Aorta (tissue), 5 donors: ENCODE measurements at places on chromosomes 2 and 18. TPM values are rescaled to one million over a fixed set of nuclear protein-coding genes. Genes with fewer than 3 reads are reported as not detected.

DNA sequence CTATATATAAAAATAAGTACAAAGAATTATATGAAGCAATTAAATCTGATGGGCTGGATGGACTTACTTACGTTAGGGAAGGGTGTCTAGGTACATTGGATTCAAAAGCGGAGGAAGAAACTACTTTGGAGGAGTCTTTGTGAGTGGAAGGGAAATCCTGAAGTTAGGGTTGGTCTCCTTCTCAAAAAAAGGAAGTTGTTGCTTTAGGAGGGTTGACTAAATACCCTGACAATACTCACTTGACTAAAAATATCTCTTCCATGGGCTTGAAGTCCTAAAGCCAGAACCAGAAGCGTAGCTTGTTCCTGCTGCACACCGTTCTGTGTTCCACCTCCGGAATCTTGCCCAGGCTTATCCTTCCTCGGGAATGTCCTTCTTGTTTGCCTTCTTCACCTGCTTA lies 143.3 kb upstream of the ZEB2 start:
- DNase-seq = no peak

DNA sequence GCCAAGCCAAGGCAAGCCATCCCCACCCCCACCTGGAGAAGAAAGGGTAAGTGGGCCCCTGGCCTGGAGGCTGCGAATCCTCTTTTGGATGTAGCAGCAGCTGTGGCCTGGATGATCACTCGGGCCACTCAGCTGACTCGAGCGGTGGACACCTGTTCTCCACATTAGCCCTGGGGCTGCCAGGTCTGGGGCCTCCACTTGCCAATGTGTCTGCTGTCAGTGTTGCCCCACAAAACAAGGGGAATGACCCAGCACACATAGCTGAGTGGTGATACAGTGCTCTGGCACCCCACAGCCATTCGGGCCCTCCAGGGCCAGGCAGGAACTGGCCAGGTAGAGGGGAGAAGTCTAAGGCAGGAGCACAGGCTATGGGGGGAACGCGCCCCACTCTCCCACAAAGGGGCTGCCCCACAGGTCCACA lies 2.6 kb downstream of the STK25 start:
- no peak for DNase-seq

- DNase-seq = no peak
Observed at GRCh38 chr2:228581731-228582130, 400.2 kb upstream of the SPHKAP start.

DNA sequence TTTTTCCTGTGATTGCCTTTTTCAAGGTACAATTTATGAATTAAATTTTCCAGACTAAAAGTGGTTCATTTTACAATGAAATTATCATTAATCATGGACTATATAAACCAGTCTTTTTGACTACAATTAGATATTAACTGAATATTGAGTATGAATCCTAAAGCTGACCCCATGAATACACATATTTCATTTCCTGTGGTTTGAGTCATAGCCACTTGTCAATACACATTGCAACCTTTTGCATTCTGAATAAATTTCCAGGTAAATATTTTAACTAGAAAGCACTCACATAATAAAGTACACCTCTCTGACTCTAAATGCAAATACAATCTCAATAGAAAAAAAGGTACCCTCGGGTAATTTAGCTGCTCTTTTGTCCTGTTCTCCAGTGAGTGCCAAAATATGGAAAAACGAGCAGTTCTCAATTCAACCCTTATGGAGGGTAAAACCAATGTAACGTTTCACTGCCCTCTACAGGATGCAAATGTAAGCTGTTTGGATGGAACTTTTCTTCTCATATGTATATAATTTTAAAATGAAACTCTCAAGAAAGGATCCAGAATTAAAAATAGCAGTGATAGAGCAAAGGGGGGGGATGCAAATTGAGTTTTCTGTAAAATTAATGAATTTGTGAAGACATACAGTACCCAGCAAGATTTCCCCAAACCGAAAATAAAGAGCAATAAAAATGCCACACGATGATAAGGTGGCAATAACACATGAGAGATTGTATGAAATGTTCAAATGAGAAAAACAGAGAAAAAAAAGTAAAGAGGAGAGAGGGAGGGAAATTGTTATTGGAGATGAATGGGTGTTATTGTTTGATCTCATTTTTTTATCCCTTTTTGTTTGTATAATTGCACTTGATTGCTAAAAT lies 1795.7 kb upstream of the PIK3C3 start:
- DNase-seq = no peak

- no peak for DNase-seq
Observed at GRCh38 chr2:36805635-36806224, 109.2 kb downstream of the VIT start.

DNA sequence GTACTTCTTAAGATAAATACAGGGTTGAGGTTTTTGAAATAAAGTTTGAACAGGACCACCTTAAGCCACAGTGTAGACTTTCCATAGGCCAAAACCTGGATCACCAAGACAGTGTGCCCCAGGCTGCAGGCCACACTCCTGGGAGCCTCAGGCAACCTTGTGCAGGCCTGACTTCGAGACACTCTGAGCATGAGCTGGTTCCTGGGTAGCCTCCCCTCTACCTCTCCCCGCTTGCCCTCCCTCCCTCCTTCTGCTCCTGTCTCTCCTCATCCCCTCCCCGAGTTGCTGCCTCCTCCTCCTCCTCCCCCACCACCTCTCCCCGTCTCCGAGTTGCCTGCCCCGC lies 10.6 kb upstream of the PROC start:
- no peak for DNase-seq

- DNase-seq = no peak
Observed at GRCh38 chr2:234796045-234796591, 155.7 kb upstream of the SH3BP4 start.

DNA sequence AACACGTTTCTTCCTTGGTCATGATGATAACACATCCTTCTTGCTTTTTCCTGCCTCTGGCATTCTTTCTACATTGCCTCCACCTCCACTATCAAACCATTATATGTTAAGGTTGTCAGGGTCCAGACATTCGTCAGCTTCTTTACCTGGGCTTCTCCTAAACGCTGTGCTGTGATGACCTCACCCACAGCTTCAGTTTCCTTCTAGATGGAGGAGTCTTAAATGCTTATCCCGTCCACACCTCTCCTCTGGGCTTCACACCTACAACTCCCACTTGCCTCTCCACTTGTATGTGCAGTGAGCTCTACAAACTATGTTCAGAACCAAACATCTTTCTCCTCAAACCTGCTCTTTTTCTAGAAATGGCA lies 666 bp upstream of the STAT1 start:
- no peak for DNase-seq

DNA sequence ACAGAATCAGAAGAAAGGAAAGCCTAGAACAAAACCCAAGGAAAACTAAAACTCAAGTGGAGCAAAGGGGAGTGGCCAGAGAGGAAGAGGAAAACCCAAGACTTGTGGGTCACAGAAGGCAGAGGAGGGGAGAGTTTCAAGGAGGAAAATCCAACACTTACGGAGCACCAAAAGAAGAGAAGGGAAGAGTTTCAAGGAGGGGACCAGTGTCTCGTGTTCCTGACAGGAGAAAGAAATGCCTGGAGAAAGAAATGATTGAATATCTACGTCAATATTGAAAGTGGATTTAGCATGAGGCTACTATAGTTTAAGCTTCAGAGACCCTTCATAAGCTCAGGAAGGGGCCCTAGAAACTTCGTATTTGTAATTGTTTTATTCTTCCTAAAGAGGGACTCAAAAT lies 1.4 kb upstream of the MFSD6 start:
- no peak for DNase-seq

GRCh38 chr18:53689886-53690285 lies 534.6 kb downstream of the MBD2 start:
- no peak for DNase-seq

GRCh38 chr2:215626812-215627281 lies 191.0 kb upstream of the FN1 start:
- no peak for DNase-seq

DNA sequence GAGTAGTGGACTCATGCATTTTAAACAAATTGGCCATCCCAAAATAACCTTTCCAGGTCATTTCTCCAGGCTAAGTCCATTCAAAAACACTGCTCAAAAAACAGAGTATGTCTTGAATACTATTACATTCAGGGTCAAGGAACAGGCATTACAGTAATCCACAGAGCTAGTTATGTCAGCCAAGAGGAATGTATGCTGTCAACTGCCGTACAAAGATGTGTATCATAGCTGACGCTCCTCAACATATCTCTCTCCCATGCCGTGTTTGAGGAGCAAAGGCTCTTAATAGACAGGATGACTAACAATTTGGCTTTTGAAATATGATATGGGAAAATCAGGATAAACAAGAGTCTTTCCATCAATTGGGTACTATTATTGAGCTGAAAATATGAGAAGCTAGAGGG lies 68.8 kb upstream of the KCTD1 start:
- DNase-seq = no peak

DNA sequence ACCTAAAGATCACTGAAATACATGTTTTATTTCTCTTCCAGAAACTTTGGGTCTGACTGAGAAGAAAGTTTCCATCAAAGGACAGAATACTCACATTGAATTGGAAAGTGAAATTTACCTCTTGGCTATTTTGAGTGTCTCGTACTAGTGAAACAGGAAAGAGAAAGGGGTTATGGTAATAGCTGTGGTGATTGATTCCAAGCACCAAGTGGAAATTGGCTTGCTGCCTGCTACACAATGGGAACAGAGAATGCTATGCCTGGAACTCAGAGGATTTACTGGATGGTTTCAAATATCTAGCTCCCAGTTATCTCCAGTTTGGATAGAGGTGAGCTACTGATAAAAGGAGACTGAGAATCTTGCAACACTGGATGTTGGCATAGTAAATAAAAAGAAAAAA lies 492.8 kb upstream of the FSIP2 start:
- no peak for DNase-seq

DNA sequence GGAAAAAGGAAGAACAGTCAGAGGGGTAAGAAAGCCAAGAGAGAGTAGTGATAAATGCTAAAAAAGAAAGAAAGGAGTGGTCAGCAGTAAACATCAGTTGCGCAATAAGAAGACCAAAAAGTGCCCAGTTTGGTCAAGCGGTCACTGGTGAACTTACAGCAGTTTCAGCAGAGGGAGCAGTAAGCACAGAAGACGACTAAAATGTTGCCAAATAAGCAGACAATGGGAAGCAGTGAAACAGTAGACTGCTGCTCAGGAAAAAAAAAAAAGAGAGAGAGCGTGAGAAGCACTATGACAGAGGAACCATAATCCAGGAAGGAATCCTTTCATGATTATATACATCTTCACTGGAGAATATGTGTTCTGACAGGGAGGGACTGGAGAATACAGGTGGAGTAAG lies 45.8 kb downstream of the DNAJC10 start:
- DNase-seq = no peak

GRCh38 chr2:15388406-15389325 lies 172.5 kb downstream of the NBAS start:
- no peak for DNase-seq

DNA sequence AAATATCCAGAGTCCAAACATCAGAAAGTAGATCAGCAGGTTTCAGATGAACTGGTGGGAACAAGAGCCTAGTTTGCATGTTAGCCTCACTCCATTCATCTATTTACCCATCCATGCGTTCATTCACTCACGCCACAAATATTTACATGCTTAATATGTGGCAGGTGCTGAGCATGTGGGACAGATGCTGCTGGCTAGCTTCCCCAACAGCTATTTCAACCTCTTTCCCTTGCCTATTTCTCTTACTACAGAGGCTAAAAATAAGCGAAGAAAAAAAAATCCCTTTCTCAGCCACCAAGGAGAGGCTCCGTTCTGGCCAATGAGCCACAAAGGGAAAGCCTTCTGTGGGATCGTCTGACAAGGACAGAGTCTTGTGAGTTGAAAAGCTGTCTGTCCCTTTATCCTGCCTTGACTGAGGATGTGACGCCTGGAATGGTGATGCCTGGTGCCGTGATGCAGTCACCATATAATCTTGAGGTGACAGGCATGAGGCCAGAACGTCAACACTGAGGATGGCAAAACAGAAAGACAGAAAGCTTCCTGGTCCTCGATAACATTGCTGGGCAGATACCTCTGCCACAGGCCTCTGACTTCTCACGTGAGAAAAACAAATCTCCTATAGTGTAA lies 78.2 kb downstream of the KCTD1 start:
- DNase-seq = no peak

DNA sequence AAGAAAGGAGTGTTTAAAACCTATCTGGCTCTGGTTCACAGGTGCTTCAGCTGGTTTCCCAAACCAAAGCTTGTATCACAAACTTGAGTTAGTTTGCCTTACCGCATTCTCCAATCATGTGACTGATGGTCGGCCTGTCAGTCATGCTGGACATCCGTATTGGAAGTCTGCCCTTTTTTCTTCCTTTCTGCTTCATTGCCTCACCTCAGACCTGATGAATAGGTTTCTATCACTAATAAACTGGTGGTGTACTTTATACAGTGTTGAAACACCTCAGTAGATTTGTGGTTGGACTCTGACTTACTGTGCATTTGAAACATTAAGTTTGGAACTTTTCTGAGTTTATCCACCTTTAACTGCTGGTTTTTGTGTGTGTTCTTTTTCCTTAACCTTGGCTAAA lies 84.1 kb downstream of the R3HDM1 start:
- no peak for DNase-seq

- no peak for DNase-seq
Observed at GRCh38 chr2:196160101-196160500, 11.3 kb downstream of the STK17B start.

DNA sequence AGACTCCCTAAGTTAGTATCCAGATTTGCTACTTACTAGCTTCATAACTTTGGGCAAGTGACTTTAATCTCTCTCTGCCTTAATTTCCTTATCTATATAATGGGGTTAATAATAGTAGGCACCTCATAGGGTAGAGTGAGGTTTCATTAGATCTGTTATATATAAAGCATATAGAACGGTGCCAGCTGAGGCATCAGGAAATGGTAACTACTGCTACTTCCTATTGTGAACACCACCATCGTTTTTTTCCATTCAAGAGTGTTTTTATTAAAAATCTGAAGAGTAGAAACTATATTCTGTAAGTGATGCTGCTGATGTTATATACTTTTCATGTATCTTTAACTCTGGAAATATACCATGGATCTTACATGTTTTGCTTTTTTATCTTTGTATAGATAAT lies 44.3 kb downstream of the MALT1 start:
- DNase-seq = no peak

DNA sequence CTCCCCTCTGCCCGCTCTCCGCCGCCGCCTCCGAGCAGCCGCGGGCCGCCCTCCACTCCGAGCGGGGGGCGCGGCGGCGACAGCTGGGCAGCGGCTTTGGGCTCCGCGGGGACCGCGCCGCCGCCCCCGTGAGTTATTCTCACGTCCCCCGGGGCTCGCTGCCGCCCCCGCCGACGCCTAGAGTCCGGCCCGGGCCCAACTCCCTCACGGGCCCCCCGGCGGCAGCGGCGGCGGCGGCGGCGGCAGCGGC lies 645 bp downstream of the MIB1 start:
- DNase-seq = no peak

Gene CCDC141
- 28.3 TPM for total RNA-seq

Gene MCEE
- 25.6 TPM for total RNA-seq

Gene CHRNA1
- total RNA-seq = not detected

Gene MRPL53
- total RNA-seq = 63.1 TPM

Gene CCL20
- total RNA-seq = not detected

Gene CCDC93
- total RNA-seq = 34.8 TPM

Gene ERICH2
- total RNA-seq = 0.69 TPM

Gene CPO
- 0.51 TPM for total RNA-seq

Gene TUBA3E
- total RNA-seq = not detected

Gene UPP2
- total RNA-seq = not detected
